ENCODE measurements at places on chromosomes 12 and 14. TPM values are rescaled to one million over a fixed set of nuclear protein-coding genes. Genes with fewer than 3 reads are reported as not detected.

PLEKHG7 gene
- total RNA-seq = 0.52 TPM

OR6C2 gene
- total RNA-seq = not detected

KTN1 gene
- 72.0 TPM for total RNA-seq

GPR65 gene
- total RNA-seq = 0.52 TPM

BMAL2 gene
- 1.6 TPM for total RNA-seq

ACOT4 gene
- 0.52 TPM for total RNA-seq

KCNK13 gene
- under 0.01 TPM for total RNA-seq

PROX2 gene
- not detected for total RNA-seq

PMCH gene
- not detected for total RNA-seq

TBK1 gene
- total RNA-seq = 19.8 TPM

DTX1 gene
- total RNA-seq = 3.1 TPM

GPRC5D gene
- not detected for total RNA-seq

IL23A gene
- total RNA-seq = not detected

DEGS2 gene
- total RNA-seq = 0.52 TPM

All from skeletal muscle tissue (tissue), 5 donors.